Dorsolateral prefrontal cortex (tissue), 122 donors: ENCODE measurements at places on chromosomes 5 and 9. TPM values are rescaled to one million over a fixed set of nuclear protein-coding genes. Genes with fewer than 3 reads are reported as not detected.

Gene GPX8
- 0.54 TPM for total RNA-seq

Gene ACER2
- total RNA-seq = 11.3 TPM

Gene WDR31
- total RNA-seq = 6.2 TPM

Gene SPEF2
- 17.8 TPM for total RNA-seq

Gene ZFP2
- 8.2 TPM for total RNA-seq

Gene FAM169A
- total RNA-seq = 73.3 TPM
